Renal pelvis (tissue), 12 donors: ENCODE measurements at places on chromosomes 12 and 14.

GRCh38 chr12:82714427-82714826 lies 27.7 kb downstream of the TMTC2 start:
- DNase-seq = no peak

DNA sequence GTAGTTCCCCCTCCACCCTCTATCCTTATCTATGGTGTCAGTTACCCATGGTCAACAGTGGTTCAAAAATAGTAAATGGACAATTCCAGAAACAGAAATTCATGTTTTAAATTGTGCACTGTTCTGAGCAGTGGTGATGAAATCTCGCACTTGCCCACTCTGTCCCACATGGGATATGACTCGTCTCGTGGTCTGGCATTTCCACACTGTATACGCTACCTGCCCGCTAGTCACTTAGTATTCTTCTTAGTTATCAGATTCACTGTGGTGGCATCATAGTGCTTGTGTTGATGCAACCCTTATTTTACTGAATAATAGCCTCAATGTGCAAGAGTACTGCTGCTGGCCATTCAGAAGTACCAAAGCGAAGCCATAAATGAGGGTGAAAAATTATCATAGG lies 507.0 kb downstream of the SNAPC1 start:
- DNase-seq = no peak

DNA sequence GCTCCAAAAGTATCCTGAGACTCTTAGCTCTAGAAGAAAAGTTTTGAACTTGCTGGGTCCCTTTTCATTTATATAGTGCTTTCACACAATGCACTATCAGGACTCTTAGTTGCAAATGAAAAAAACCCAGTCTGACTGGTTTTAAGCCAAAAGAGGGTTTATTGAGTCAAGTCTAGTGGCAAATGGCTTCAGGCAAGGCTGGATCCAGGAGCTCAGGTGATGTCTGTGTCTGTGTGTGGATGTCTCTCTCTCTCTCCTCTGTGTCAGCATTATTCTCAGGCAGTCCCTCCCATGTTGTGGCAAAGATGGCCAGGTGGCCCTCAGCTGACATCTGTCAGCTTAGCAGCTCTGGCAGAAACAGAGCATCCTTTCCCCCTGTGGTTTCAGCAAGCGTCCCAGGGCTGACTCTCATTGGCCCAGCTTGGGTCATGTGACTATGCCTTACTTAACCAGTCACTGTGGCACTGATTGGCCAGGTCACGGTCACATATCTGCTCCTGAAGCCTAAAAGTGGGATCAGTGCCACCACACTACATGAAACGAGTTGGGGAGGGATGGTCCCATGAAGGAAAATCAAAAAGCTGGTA lies 6.2 kb downstream of the TMEM120B start:
- DNase-seq = no peak

- no peak for DNase-seq
These were observed 1.6 kb upstream of the DGKA start for GRCh38 chr12:55929306-55929791.

GRCh38 chr12:127485528-127485927 lies 781.4 kb upstream of the TMEM132C start:
- no peak for DNase-seq

DNA sequence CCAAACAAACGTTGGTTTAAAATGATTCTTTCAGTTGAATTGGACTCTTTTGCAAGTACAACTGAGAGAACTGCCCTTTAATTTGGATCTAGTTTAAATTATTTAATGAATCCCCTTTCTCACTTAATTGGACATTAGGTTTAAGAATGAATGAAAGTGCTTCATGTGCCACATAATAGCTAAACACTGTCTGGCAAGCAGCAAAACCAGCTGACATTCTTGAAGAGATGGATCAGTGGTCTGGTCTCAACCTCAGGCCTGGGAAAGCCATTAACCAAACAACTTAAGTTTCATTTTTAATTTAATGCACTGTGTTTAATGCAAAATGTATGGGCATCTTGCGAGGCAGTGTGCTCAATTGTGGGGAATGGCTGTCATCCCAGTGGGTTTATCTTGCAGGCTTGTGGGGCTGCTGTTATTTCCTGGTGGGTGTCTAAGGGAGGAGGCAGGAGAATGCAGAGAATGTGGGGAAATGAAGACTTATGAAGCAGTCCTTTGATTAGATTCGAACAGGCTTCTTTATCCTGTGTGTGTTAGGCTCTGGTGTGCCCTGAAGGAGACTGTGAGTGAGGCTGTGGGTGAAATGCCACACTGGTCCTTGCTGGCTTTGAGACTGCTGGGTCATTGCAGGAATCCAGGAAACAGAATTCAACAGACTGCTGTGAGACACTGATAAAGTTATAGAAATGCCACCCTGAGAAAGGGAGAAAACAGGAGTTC lies 144.1 kb upstream of the PELI2 start:
- DNase-seq = no peak
